ENCODE measurements at places on chromosomes 4 and X. TPM values are rescaled to one million over a fixed set of nuclear protein-coding genes. Genes with fewer than 3 reads are reported as not detected.

GRCh38 chr4:74284053-74284452 is 24.2 kb upstream of the EPGN start:
- H3K4me3 ChIP-seq: no peak overlapping the region
- H3K36me3 ChIP-seq: no peaks in the 10 kb centered on the region
- peaks cover 2% of the 10 kb centered on the region for H3K4me1 ChIP-seq
- H3K27ac ChIP-seq: no peak overlapping the region
- H3K27me3 ChIP-seq: no peaks in the 10 kb centered on the region
- DNase-seq: no peak

- no peaks in the 10 kb centered on the region for H3K4me1 ChIP-seq
- H3K4me3 ChIP-seq: no peak overlapping the region
- no peaks in the 10 kb centered on the region for H3K27me3 ChIP-seq
- DNase-seq: no peak
- H3K36me3 ChIP-seq: no peaks in the 10 kb centered on the region
Measured at GRCh38 chr4:150256225-150256620, 178.0 kb downstream of the DCLK2 start.

HELT gene
- not detected for total RNA-seq

DNA sequence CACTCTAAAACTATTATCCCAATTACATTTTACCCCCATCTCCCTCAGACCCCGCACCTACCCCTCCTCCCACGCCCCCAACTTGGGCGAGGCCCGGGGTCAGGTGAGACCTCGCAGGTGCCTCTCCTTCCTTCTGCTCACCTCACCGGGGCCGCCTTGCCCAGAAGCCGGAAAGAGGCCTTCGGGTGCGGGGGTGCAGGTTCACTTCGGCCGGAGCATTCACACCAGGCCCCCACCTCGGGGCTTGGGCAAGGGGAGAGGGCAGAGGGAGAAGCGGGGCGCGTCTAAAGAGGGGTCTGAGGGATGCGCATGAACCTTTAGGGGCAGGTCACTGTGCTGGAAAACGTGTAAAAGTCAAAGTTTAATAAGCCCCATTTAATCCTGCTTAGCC is 427 bp downstream of the ZNF182 start:
- no peak for DNase-seq
- 0 out of 2 replicates have a peak, but pooled peaks cover 2% of the 10 kb centered on the region for H3K4me1 ChIP-seq
- peak overlapping the region; percentile 78 for H3K4me3 ChIP-seq
- peaks cover 3% of the 10 kb centered on the region for H3K36me3 ChIP-seq
- H3K27me3 ChIP-seq: no peaks in the 10 kb centered on the region
- H3K27ac ChIP-seq: peak overlapping the region; percentile 88

GRCh38 chr4:59664771-59665170 is 1535.4 kb upstream of the ADGRL3 start:
- no peak for DNase-seq
- no peaks in the 10 kb centered on the region for H3K4me1 ChIP-seq
- no peak overlapping the region for H3K4me3 ChIP-seq
- no peaks in the 10 kb centered on the region for H3K36me3 ChIP-seq
- no peaks in the 10 kb centered on the region for H3K27me3 ChIP-seq

ADAMTS3 gene
- 0.39 TPM for total RNA-seq

GAB3 gene
- 8.2 TPM for total RNA-seq

- no peak overlapping the region for H3K27ac ChIP-seq
- no peak for DNase-seq
- no peaks in the 10 kb centered on the region for H3K4me1 ChIP-seq
- no peaks in the 10 kb centered on the region for H3K27me3 ChIP-seq
- H3K36me3 ChIP-seq: no peaks in the 10 kb centered on the region
Measured at GRCh38 chrX:27890611-27891010, 82.8 kb downstream of the MAGEB10 start.

DNA sequence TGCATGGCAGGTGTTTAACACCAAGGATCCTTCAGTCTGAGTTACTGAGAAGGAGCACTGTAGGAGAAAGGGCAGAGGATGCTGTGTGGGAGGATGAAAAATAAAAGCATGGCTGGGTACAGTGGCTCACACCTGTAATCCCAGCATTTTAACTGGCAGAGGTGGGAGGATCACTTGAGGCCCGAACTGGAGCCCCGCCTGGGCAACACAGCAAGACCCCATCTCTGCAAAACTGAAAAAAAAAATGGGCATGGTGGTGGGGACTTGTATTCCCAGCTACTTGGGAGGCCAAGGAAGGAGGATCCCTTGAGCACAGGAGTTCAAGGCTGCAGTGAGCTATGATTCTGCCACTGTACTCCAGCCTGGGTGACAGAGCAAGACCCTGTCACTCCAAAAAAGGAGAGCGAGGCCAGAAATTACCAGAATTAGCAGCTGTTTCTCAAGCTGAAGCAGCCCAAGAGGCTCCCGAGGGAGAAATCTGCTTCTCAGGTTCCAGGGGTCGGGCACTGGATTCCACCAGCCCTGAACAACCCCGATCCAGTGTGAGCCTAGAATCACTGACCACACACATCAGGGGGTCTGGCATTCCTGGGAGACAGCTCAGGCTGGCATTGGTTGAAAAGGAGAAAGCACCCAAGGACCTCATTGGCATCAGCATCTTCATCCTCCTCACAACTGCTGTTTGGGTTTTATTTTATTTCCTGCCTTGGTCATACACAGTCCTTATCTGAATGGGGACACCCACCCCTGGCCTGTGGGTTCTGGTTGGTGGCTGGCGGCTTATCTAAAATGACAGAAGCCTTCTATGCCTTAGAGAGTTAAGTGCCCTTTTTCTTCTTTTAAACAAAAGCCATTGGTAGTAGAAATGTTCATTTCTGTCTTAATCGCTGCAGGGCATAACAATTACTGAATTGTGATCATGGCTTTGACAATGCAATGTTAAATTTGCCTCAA is 66.3 kb upstream of the TRIM2 start:
- no peaks in the 10 kb centered on the region for H3K36me3 ChIP-seq
- H3K27me3 ChIP-seq: no peaks in the 10 kb centered on the region
- no peak for DNase-seq
- peaks cover under 1% of the 10 kb centered on the region for H3K4me1 ChIP-seq
- H3K4me3 ChIP-seq: no peak overlapping the region

GRCh38 chr4:171718069-171718468 is 95.1 kb upstream of the GALNTL6 start:
- no peaks in the 10 kb centered on the region for H3K27me3 ChIP-seq
- H3K27ac ChIP-seq: no peak overlapping the region
- H3K4me3 ChIP-seq: no peak overlapping the region

DNA sequence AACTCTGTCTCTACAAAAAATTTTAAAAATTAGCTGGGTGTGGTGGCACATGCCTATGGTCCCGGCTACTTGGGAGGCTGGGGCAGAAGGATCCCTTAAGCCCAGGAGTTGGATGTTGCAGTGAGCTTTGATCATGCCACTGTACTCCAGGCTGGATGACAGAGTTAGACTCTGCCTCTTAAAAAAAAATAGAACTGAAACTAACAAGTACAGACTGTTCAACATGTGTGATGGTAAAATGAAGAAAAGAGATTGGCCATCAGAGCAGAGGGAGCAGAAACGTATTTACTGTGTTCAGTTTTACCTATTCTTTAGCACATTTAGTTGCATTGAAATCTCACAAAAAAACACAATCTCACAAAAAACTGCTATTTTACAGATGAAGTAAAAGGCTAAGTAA is 77.9 kb upstream of the NAP1L5 start:
- no peaks in the 10 kb centered on the region for H3K27me3 ChIP-seq
- DNase-seq: no peak
- no peaks in the 10 kb centered on the region for H3K36me3 ChIP-seq

GRCh38 chr4:123116412-123116811 is 194.0 kb upstream of the NUDT6 start:
- H3K27ac ChIP-seq: peak overlapping the region; percentile 78
- no peak for DNase-seq
- H3K4me3 ChIP-seq: no peak overlapping the region
- H3K4me1 ChIP-seq: peaks cover 20% of the 10 kb centered on the region
- no peaks in the 10 kb centered on the region for H3K36me3 ChIP-seq

GAGE1 gene
- not detected for total RNA-seq

TRIML2 gene
- not detected for total RNA-seq

- no peak for DNase-seq
- H3K36me3 ChIP-seq: no peaks in the 10 kb centered on the region
- H3K27ac ChIP-seq: no peak overlapping the region
Measured at GRCh38 chr4:110042545-110043517, 130.1 kb downstream of the EGF start.

ANXA10 gene
- total RNA-seq: not detected

- H3K36me3 ChIP-seq: peaks cover 10% of the 10 kb centered on the region
- DNase-seq: no peak
- H3K4me1 ChIP-seq: no peaks in the 10 kb centered on the region
- no peak overlapping the region for H3K4me3 ChIP-seq
- H3K27me3 ChIP-seq: no peaks in the 10 kb centered on the region
Measured at GRCh38 chr4:1967512-1968149, 41.1 kb downstream of the NELFA start.

DNA sequence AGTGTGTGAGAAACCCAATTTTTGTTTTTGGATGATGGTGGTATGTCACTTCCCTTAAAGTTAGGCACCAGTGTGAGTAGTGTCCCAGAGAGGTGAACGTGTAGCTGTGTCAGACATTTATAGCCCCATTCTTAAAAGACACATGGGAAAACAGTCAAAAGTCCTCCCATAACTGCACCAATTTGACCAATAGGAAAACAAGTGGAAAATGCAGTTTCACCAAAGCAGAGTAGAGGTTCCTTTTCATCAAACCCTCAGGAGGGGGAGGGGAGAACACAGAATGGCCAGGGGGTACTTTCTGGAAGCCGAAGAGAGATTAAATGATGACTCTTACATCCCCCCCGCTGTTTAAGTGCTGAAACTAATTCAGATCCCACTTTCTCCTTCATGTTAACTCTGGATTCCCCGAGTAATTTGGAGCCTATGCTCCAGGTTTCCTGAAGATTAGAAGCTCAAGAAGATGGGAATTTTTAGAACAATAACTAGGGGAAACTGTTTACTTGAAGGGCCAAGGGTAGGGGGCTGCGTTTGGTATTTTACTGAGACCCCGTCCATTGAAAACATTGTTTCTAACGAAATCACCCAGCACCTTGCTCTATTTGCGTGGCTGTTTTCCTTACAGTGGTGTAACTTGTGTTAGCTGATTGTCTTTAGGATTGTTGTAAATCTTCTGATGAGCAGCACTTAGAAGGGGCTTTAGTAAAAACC is 2.1 kb upstream of the LEF1 start:
- peaks cover 31% of the 10 kb centered on the region for H3K27me3 ChIP-seq
- no peak overlapping the region for H3K27ac ChIP-seq
- no peak overlapping the region for H3K4me3 ChIP-seq
- no peak for DNase-seq
- no peaks in the 10 kb centered on the region for H3K4me1 ChIP-seq
- no peaks in the 10 kb centered on the region for H3K36me3 ChIP-seq

DNA sequence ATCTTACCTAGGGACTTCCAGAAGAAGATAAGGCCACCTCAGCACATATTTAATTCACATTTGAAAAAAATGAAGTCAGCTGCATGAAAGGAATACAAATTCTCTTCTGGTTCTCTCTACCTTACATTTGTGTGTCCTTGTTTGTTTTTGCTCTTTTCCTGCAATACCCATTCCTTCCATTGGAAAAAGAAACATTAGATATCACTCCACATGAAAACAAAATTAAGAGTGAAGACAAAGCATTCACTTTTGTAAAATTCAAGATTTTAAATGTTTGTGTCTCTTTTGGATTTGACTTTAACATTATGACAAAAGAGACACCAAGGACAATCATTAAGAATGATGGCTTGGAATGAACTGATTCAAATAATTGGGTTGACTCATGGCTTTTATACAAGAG is 1351.8 kb downstream of the FSTL5 start:
- no peak overlapping the region for H3K27ac ChIP-seq
- H3K36me3 ChIP-seq: no peaks in the 10 kb centered on the region
- no peak for DNase-seq
- H3K4me3 ChIP-seq: no peak overlapping the region
- H3K4me1 ChIP-seq: no peaks in the 10 kb centered on the region

SYAP1 gene
- total RNA-seq: 23.4 TPM

TMPRSS11A gene
- total RNA-seq: not detected

CC2D2A gene
- total RNA-seq: 3.6 TPM

TDO2 gene
- total RNA-seq: 0.13 TPM

DNA sequence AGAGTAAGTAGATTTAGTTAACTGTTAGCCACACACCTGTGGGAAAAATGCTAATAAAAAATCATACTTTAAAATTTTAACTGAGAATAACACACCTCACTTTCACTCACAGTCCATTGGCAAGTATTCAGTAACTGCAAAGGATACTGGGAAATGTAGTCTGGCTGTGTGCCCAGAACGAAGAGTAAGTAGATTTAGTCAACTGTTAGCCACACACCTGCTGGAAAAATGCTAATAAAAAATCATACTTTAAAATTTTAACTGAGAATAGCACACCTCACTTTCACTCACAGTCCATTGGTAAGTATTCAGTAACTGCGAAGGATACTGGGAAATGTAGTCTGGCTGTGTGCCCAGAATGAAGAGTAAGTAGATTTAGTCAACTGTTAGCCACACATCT is 178.4 kb upstream of the NWD2 start:
- no peaks in the 10 kb centered on the region for H3K36me3 ChIP-seq
- no peak overlapping the region for H3K27ac ChIP-seq
- DNase-seq: no peak
- no peak overlapping the region for H3K4me3 ChIP-seq

- no peaks in the 10 kb centered on the region for H3K4me1 ChIP-seq
- H3K27me3 ChIP-seq: no peaks in the 10 kb centered on the region
- H3K27ac ChIP-seq: no peak overlapping the region
Measured at GRCh38 chrX:65990702-65991101, 49.2 kb downstream of the VSIG4 start.

- no peaks in the 10 kb centered on the region for H3K36me3 ChIP-seq
- no peaks in the 10 kb centered on the region for H3K27me3 ChIP-seq
- H3K4me3 ChIP-seq: no peak overlapping the region
- no peak overlapping the region for H3K27ac ChIP-seq
- no peak for DNase-seq
Measured at GRCh38 chr4:84681486-84682274, 98.8 kb downstream of the CDS1 start.

DNA sequence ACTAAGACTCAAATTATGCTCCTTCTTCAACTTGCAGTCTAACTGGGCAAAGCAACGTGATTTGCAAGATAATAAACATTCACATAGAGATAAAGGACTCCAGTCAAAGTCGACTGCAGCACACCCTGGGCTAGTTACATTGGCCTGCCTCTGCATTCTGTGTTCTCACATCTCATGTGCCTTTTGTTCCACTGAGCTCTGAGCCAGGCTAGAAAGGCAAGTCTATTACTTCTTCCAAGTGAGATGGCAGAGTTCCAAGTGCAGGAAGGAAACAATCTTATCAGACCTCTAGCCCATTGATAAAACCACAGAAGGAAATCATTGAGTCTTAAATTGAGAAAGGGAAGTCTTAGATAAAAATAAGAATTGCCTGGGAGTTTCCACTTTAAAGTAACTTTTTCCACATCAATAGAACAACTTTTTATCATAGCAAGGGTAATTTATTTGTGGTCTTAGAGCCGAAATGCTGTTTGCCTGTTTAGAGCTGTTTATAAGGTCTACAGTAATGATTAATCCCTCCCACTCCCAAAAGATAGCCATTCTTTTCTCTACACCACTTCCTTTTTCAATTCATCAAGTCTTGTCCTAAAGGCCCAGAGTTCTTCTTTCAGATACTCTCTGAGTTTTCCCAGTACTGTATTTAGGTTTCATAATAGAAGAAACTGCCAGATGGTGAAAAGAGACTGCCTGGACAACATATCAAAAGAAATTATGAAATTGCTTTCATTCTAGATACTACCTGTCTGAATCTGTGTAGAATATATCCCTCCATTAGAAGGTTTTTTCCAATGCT is 200.2 kb downstream of the GUCY2F start:
- no peak overlapping the region for H3K4me3 ChIP-seq
- no peak overlapping the region for H3K27ac ChIP-seq
- H3K27me3 ChIP-seq: no peaks in the 10 kb centered on the region
- no peak for DNase-seq
- no peaks in the 10 kb centered on the region for H3K36me3 ChIP-seq

Measured in Panc1 (cell line).